ENCODE measurements at places on chromosomes 1 and 21.

DNA sequence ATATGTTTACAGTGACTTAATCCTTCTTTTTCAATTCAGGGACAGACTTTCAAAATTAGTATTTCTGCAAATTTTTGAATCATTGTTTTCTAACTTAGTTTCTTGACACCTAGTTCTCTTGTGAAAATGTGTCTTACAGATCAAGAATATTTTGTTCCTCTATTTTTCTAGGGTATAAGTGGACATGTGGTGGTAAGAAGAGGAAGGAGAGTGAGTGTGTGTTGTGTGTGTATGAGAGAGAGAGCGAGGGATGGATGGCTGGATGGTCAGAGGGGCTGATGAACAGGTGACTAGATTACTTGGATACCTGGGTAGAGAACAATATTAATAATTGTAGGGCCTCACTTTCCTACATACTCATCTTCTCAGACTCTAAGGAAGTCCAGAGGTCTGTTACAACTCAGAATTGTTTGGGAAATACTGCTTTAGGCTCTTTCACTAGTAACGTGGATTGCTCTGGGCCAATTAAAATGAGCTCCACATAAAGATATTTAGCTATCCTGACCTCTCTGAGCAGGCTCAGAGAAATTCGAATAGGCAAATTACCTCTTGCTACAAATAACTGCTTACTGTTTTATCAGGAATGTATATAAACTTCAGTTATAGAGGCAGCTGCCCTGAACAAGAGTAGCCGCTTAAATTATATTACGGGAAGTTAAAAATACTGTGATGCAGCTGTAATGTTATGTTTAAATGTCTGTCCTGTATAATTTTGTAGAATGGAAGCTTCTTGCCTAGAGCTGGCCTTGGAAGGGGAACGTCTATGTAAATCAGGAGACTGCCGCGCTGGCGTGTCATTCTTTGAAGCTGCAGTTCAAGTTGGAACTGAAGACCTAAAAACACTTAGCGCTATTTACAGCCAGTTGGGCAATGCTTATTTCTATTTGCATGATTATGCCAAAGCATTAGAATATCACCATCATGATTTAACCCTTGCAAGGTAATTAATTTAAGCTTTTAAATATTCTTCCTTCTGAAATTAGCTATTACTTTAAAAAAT, 19.7 kb downstream of the GPSM2 start:
- no peak for DNase-seq

DNA sequence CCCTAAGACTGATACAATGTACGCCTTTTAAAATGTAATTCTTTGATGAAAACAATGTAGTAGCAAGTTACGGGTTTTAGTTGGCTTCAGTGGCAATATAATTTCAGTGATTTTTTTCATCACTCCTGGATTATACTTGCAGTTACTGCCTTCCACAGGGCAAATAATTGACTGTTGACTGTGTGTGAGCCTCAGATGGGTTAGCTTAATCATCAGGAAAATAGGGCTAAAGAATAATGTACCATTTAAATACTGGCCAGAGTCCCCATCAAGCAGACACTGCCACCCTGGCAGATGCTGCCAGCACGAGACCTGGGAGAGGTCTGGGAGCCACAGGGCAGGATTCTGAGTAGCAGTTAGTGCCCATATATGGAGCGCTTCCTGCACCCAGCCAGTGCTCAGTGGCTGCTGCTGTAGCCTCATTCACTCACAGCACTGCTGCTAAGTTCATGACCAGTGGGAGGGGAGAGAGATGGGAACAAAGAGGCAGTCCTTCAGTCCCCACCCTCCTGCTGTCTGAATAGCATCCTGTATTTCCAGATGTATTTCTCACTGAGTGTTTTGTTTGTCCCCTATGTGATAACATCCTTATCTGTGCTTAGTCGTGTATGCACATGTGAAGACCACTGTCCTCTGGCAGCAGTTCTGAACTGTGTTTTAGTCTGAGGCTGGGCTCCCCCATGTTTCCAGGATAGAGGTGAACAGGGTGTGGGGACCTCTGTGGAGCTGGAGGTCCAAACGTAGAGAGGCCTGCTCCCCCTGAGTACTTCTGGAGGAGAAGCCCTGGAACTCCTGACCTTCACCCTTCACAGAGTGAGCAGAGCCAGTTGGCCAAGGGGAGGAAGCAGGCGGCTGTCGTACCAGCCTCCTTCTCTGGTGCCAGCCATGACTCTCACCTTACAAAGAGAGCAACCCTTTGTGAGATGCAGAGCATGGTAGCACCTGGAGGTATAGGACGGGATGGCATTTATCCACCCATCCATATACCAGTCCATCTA, 80.4 kb downstream of the ADARB1 start:
- peak; percentile 49 for DNase-seq

DNA sequence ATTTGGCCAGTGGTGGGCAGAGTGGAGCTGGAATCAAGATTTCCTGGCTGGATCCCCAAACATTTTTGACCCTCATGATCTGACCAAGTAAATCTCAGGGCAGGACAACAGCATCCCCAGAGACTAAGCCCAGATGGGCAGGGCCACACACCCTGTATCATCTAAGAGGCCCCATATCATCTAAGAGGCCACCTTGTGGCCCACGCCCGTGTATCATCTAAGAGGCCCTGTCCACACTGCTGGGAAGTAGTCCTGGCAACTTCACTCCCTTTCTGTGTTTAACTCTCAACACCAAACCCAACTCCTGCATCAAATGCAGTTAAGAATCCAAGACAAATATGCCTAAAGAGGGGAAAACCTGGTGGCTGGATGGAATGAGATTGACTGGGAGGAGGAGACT, 81.6 kb upstream of the SSX2IP start:
- no peak for DNase-seq

DNA sequence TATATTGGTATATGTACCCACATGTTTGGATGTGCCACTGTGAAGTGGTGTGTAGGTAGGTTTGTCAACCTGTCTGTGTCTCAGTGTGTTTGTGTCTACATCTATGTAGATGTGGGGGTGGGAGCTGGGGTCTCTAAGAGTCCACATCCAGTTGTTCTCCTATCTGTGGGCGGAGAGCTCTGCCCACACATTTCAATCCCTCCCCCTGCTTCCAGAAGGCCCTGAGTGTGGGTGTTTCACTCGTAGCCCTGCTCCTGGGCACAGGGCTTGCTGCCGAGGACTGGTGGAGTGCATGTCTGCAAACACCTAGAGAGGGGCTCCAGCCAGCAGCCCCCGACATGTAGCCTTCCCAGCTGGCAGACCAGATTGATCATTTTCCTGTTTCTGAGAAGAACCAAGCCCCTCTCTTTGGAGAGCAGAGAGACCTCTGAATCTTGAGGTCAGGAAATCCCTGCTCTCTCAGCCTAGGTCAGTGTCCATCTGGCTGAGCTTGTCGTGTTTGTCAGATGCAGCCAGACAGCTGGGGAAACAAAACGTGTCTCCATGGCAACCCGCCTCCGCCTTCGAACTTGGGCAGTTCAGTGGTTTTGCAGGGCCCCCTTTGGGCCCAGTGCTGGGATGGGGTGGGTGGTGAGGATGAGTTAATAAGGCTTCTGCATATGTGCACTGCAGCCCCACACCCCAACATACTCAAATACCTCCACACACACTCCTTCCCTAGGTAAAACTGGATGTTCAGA, 31.2 kb upstream of the SYNC start:
- no peak for DNase-seq

DNA sequence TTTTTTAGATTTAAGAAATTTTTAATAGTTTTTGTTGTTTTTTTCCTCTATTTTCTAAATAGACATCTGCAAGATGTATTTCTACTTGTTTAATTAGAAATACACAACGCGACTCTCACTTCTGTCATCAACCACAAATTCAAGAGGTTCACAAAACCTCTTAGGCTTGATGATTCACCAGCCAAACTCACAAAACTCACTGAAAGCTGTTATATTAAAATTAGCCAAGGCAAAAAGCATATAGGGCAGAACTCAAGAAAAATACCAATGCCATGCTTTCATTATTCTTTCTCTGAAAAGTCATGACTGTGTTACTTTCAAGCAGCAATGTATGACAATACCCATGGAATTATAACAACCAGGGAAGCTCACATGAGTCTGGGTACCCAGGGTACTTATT, 487.0 kb upstream of the RGS18 start:
- DNase-seq = no peak

- DNase-seq = no peak
Measured at GRCh38 chr1:119879510-119880434, 16.5 kb downstream of the ADAM30 start.

GRCh38 chr1:1083416-1084371, 9.6 kb upstream of the RNF223 start:
- no peak for DNase-seq

GRCh38 chr1:57164584-57164983, 198.8 kb upstream of the C8B start:
- DNase-seq = no peak

DNA sequence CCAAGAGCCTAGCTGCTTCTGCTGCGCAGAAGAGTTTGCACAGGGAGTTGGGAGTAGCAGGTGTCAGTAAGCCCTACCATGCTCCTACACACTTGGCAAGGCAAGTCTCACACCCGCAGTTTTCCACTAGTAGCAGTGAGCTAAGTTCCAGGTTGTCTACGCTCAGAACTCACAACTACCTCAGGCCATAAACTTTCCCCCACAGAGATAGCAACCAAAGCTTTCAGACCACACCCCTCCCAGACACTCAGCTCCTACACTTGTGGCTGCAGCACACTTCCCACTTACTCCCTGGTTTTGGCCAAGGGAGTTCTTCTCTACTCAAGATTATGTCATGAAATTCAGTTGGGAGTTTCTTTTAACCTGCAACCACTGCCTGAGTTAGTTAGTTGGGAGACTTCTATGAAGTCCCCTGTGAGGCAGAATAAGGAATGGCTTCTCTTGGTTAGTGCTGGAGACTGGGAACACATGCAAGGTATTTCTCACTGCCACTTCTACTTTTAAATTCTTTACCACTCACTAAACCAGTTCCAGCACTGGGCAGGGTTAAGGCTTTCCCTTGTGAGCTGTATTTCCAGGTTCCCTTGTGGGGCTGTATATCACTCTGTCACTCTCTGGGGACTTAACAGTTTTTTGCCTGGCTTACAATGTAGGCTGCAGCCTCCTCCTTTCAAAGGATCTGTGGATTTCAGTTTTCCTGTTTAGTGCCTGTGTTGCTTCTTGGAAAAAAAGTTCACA, 18.3 kb upstream of the MAB21L3 start:
- DNase-seq = no peak

- no peak for DNase-seq
Measured at GRCh38 chr1:227791425-227792143, 23.9 kb upstream of the PRSS38 start.

DNA sequence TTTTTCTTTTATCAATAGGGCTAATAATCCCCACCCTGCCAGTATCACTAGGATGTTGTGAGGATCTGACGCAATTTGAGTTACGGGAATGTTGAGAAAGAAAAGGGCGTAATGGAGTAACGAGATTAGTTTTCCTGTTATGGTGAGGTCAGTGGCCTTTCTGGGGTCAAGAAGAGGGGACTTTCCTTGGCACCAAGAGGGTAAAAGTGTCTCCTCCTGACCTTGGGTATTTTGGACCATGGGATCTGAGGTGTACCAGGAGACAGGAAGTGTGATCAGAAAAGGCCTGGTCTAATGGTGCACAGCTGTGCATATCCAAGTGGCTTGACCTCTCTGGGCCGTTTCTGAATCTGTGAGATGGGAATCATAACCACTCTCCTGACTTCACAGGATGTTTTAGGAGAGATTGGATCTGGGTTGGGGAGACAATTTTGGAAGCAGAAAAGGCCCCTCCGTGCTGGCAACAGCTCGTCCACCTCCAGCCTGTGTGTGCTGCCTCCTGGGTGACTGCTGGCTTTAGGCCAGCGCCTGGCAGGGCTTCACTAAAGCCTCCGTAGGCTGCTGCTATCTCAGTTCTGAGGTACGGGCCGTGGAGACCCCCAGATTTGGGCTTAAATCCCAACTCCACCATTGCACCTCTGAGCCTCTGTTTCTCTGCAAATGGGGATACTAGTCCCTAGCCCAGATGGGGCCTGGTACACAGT, 37.1 kb downstream of the ALPL start:
- DNase-seq = no peak

DNA sequence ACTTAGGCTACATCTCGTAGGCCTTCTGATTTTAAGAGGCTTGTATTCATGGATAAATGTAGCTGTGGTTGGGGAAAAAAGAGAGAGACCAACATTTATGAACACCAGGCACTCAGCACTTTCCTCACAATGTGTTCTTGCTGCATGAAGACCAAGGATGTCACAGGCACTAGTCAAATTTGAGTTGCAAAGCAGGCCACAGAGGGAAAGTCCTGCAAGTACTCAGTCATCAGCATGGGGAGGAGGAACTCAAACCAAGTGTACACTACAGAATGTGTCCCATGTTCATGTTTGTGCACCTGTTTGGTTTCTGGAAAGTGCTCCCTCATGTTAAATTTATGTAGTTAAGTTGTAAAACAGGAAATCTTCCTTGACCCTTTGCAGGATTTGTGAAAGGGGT, 8.7 kb upstream of the MAP3K7CL start:
- DNase-seq = no peak

- DNase-seq = no peak
Measured at GRCh38 chr1:63010913-63011660, 227.2 kb downstream of the ATG4C start.

- no peak for DNase-seq
Measured at GRCh38 chr1:153515504-153516394, 20.0 kb downstream of the S100A6 start.

DNA sequence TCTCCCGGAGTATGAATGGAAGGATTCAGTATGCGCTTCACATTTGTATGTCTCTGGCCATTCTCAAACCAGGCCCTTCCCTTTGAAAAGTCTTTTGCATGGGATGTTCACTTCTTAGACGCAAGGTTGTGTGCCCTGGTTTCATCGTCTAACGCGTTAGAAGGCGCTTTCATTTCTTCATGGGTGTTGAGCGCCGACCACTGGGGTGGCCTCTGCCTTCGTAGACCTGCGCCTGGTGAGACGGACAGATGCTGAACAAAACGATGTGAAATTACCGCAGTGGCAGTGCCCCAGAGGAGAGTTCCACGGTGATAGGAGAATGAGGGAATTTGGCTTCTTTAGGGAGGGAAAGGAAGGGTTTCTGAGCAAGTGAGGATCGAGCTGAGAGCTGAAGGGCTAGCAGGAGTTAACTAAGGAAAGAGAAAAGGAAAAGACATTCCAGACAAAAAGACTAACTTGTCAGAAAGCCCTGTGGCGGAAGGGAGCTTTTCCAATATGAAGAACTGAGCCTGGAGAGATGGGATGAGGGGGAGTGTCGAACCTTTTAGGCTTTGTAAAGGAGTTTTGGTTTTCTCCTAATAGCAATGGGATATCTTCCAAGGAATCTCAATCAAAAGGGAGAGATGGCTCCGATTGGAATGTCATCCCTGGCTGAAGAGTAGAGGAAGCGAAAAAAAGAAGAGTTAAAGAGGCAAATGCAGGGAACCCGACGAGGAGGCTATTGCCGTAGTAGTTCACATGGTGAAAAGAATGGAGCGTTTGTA, 951 bp downstream of the GGPS1 start:
- DNase-seq = peak; percentile 48

GRCh38 chr21:43328185-43328957, 98.6 kb downstream of the SIK1 start:
- no peak for DNase-seq

DNA sequence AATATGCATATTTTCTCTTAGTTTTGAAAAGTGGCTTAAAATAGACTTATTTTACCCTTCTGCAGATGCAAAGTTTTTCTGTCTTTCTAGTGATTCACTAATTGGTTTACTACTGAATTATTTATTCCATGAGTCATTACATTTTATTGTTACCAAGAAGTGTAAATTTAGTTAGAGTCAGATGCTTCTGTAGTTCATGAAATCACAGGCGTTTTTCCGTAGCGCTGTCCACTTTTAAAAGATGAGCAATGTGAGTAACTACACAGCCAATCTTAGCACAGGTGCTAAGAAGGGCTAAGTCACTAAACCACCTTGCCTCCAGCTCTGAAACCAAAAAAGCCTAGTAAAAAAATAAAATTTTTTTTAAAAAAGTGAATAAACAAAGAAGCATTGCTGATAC, 24.7 kb downstream of the RGS13 start:
- DNase-seq = no peak

- no peak for DNase-seq
Measured at GRCh38 chr1:107727866-107728265, 237.1 kb downstream of the VAV3 start.
